Gastroesophageal sphincter (tissue), 4 donors: ENCODE measurements at places on chromosomes 2 and 18.
A peak's percentile ranks its signal among the peaks of the same experiment; 100 is the strongest.

DNA sequence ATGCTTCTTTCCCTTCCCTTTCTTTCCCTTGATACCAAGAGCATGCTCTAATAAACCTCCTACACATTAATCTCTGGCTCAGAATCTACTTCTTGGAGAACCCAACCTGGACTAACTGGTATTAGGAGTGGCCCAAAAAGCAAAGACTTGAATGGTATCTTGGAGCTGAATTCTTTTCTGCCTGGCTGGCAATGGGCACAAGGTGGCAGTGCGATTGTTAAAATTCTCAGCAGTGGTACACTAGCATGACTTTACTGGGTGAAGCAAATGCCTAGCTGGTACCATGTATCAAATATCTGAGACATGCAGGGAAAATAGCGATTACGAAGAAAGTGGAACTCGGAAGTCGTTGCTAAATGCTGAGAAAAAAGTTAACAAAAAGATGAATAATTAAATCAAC, 376.1 kb downstream of the XIRP2 start:
- no peak overlapping the region for H3K4me3 ChIP-seq
- H3K4me1 ChIP-seq = no peaks in the 10 kb centered on the region
- no peak overlapping the region for H3K27ac ChIP-seq
- no peak for ATAC-seq
- H3K27me3 ChIP-seq = no peaks in the 10 kb centered on the region
- no peaks in the 10 kb centered on the region for H3K36me3 ChIP-seq

DNA sequence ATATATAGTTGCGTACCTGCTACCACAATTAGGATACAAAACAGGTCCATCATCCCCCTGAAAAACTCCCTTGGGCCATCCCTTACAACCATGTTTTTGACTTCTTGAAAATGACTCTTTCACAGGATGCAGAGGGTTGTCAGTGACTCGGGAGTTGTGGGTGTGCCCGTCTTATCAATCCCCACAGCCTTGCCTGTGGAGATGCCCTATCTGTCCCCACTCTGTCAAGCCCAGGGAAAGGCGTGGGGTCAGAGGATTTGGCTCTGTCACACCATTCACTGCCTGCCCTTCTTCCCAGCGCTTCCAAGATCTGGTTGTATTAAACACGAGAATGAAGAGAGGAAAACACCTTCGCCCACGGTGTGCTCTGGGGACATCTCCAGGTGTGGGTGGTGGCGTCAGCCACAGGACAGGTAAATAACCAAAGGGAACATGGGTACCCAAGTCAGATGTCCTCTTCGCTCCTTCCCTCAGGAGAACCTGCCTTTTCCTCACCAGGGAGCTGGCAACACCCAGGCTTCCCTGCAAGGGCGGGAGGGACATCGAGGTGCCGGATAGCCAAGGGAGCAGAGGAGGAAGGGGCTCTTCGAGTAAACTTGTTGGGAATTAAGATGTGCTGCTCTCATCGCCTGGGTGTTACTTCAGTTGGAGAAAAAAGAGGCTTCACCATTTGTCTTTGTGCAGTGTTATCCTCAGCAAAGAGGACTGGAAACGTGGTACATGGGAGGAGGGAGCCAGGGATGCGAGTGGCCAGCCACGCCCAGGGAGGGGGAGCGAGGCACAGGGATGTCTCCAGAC, 100.3 kb downstream of the B3GNT2 start:
- H3K4me1 ChIP-seq = peaks cover 30% of the 10 kb centered on the region
- no peaks in the 10 kb centered on the region for H3K36me3 ChIP-seq
- no peak overlapping the region for H3K27ac ChIP-seq

- ATAC-seq = no peak
- H3K27ac ChIP-seq = no peak overlapping the region
- no peak overlapping the region for H3K4me3 ChIP-seq
Measured at GRCh38 chr2:13876491-13877037, 756.0 kb upstream of the LRATD1 start.

DNA sequence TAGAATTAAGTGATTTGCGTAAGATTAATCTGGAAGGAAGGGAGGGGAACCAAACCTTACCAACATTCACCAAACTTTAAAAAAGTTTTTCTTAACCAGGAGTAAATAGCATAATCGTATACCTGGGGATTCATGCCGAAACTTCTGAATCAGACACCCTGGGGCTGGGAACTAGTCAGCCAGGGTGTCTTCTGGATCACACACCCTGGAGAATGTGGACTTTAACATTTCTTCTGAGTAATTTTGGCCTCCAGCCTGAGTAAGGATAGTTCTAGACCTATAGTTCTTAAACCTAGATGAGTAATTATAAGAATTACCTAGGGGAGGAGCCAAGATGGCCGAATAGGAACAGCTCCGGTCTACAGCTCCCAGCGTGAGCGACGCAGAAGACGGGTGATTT, 44.1 kb upstream of the MEIS1 start:
- no peak for ATAC-seq
- H3K4me1 ChIP-seq = no peaks in the 10 kb centered on the region
- no peaks in the 10 kb centered on the region for H3K27me3 ChIP-seq
- H3K4me3 ChIP-seq = no peak overlapping the region
- no peaks in the 10 kb centered on the region for H3K36me3 ChIP-seq

GRCh38 chr2:58939388-58939787, 698.3 kb upstream of the FANCL start:
- H3K27me3 ChIP-seq = no peaks in the 10 kb centered on the region
- no peaks in the 10 kb centered on the region for H3K36me3 ChIP-seq
- no peak overlapping the region for H3K4me3 ChIP-seq
- H3K27ac ChIP-seq = no peak overlapping the region
- no peak for ATAC-seq

DNA sequence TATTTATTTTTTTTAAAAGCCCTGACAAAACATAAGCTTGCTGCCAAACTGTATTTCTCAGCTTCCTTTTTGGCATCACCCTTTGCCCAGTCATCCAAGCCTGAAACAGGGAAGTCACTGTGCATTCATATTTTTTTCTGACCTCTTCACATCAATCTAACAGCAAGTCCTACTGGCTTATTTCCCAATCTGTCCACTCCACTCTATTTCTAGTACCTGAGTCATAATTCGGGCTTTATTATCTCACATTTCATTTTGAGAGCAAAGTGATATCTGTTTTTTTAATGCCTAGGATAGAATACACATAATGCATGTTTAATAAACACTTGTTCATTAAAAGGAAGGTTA, 5.1 kb downstream of the HNMT start:
- peak; percentile 64 for ATAC-seq
- peaks cover 22% of the 10 kb centered on the region for H3K36me3 ChIP-seq
- H3K4me3 ChIP-seq = no peak overlapping the region
- H3K27ac ChIP-seq = no peak overlapping the region
- H3K4me1 ChIP-seq = no peaks in the 10 kb centered on the region
- no peaks in the 10 kb centered on the region for H3K27me3 ChIP-seq

GRCh38 chr18:40613721-40614120, 1341.3 kb upstream of the PIK3C3 start:
- H3K27ac ChIP-seq = no peak overlapping the region
- no peaks in the 10 kb centered on the region for H3K4me1 ChIP-seq
- no peak for ATAC-seq
- H3K4me3 ChIP-seq = no peak overlapping the region
- no peaks in the 10 kb centered on the region for H3K36me3 ChIP-seq
- no peaks in the 10 kb centered on the region for H3K27me3 ChIP-seq

DNA sequence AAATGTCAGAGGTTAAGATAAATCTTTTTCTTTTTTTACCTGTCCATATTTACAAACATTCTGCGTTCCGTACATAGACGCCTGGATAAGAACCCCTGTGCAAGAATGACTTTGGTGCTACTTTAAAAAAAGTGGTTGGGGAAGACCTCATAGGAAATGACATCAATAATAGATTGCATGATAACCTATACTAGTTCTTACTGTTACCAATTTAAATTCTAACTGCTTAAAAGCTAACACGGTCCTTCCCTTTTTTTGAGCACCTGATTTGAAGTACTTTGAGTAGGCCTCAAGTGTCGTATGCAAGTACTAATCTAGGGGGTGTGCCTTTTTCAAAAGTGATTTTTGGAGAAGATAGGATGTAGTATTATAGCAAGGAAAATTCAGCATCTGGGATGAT, 2.1 kb downstream of the SLC39A10 start:
- no peaks in the 10 kb centered on the region for H3K4me1 ChIP-seq
- no peak overlapping the region for H3K27ac ChIP-seq
- no peak for ATAC-seq
- H3K36me3 ChIP-seq = no peaks in the 10 kb centered on the region
